DND-41 (cell line): ENCODE measurements at places on chromosomes 5 and 9.

- no peak for DNase-seq
These were observed 343 bp downstream of the LMX1B start for GRCh38 chr9:126614088-126614454.

- peak; percentile 50 for DNase-seq
These were observed 449 bp upstream of the PCSK5 start for GRCh38 chr9:75889977-75890471.

GRCh38 chr9:104177676-104178075, 83.6 kb downstream of the SMC2 start:
- DNase-seq, result no peak

GRCh38 chr5:170597109-170597751, 93.4 kb downstream of the KCNIP1 start:
- no peak for DNase-seq

- no peak for DNase-seq
These were observed 43.0 kb upstream of the HTR4 start for GRCh38 chr5:148697180-148697808.

GRCh38 chr5:91024206-91024605, 358.9 kb downstream of the ARRDC3 start:
- no peak for DNase-seq

DNA sequence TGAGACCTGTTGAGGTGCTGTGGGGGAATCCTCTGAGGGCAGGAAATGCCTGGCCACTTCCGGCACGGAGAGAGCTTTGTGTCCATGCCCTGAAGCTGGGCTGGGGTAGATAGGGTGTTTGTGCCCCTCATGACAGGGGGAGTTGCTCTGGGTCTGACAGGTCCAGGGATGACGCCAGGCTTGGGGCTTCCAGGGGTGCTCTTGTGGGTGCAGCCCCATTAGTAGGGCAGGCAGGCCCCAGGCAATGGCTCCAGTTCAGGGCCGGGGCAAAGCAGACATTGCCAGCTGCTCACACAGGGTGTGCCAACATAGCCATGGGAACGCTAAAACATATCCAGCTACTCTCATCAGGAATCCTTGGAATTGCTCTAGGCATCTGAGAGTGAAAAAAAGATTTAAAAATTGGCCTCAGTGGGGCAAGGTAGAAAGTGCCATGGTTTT, 21.1 kb downstream of the PITX1 start:
- DNase-seq, result no peak
